Activated CD8-positive, alpha-beta T cell treated with anti-CD3 and anti-CD28 coated beads for 36 hours (primary cell): ENCODE measurements at places on chromosomes 4 and X. TPM values are rescaled to one million over a fixed set of nuclear protein-coding genes. Genes with fewer than 3 reads are reported as not detected.

DNA sequence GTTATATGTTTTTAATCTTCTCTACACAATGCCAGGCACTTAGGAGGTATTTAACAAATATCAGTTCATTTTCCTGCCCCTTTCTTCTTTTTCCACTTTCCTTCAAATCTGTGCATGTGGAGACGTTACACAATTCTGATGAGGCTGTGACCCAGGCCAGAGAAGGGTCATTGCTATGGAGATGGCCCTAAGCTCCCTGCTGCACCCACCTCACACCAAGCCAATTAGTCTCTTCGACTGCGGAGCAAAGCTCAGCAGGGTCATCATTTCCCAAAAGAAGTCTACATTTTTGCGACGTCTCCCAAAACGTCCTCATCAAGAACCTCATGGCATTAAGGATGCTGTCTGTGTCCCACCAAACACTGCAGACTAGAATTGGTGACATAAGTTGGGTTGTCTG, 28.9 kb upstream of the VEGFD start:
- no peaks in the 10 kb centered on the region for H3K36me3 ChIP-seq
- DNase-seq = no peak
- H3K27me3 ChIP-seq = peaks cover 2% of the 10 kb centered on the region
- no peak overlapping the region for H3K27ac ChIP-seq
- no peaks in the 10 kb centered on the region for H3K4me1 ChIP-seq

- H3K27ac ChIP-seq = no peak overlapping the region
- DNase-seq = no peak
- H3K4me1 ChIP-seq = peaks cover 12% of the 10 kb centered on the region
- no peak overlapping the region for H3K4me3 ChIP-seq
- H3K27me3 ChIP-seq = no peaks in the 10 kb centered on the region
- no peaks in the 10 kb centered on the region for H3K36me3 ChIP-seq
Measured at GRCh38 chr4:40448875-40449274, 113.7 kb downstream of the CHRNA9 start.

GRCh38 chrX:118530219-118530911, 34.8 kb downstream of the DOCK11 start:
- H3K27me3 ChIP-seq = no peaks in the 10 kb centered on the region
- DNase-seq = no peak
- peaks cover 66% of the 10 kb centered on the region for H3K4me1 ChIP-seq
- H3K36me3 ChIP-seq = peaks cover 17% of the 10 kb centered on the region
- H3K27ac ChIP-seq = peak overlapping the region; percentile 97

Gene NPNT
- not detected for total RNA-seq

DNA sequence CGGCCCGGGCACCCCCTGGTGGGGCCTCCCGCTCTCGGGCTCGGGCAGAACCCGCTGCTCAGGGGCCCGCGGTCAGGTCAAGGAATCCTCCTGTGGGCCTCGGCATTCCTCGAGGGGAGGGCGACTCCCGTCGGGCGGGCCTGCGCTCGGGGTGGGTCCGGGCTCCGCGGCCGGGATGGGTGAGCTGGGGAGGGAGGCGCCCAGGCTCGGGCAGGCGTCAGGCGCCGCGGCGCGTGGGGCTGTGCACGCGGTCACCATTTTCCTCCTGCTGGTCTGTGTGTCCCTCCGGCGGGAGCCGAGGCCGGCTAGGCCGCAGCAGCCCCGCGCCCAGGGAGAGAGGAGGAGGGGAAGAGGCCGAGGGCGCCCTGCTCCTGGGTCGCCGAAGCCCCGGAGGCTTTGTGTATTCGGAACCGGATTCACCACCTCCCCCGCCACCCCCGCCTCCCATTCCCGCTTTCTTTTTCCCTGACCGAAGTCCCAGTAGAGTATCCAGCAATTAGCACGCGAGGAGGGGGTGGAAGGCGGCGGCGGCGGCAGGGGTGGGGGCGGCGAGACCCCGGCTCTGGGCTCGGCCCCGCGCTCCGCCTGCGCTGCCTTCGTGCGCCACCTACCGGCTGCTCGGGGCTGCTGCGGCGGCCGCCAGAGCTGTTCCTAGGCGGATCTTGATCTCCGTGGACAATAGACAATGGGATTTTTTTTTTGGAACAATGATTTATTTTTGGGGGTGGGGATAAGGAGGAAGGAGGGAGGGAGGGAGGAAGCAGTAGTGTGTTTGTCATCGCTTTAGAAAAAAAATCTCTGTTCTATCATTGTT, 99.0 kb upstream of the MAML3 start:
- no peaks in the 10 kb centered on the region for H3K36me3 ChIP-seq
- peak overlapping the region; percentile 29 for H3K4me3 ChIP-seq
- H3K4me1 ChIP-seq = peaks cover 25% of the 10 kb centered on the region
- peak; percentile 62 for DNase-seq
- H3K27ac ChIP-seq = no peak overlapping the region

Gene PNMA6F
- not detected for total RNA-seq

DNA sequence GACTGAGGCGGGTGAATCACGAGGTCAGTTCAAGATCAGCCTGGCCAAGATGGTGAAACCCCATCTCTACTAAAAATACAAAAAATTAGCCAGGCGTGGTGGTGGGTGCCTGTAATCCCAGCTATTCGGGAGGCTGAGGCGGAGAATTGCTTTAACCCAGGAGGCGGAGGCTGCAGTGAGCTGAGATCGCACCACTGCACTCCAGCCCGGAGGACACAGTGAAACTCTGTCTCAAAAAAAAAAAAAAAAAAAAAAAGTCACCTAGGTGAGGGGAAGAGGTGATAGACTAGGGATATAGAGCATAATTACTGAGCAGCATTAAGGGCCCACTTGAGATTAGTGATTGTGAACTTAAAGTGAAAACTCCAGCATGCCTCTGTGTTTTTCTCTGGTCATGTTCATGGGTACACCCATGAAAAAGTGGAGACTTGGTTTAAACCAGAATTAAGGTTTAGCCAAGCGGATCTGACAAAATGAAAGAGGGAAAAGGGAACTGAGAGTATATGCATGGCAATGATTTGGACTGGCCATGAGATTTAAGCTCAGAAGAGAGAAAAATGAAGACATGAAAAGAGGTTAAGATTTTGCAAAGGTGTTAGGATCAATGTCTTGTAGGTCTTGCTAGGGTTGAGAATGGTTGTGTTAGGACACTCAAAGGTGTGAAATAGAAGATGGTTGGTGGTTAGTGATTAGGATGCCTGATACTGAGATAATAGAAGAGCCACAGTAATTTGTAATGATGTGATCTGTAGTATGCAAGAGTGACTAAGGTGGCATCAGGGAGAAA, 105.0 kb downstream of the RAB28 start:
- DNase-seq = no peak
- no peak overlapping the region for H3K27ac ChIP-seq
- peaks cover 2% of the 10 kb centered on the region for H3K36me3 ChIP-seq
- no peaks in the 10 kb centered on the region for H3K27me3 ChIP-seq
- H3K4me1 ChIP-seq = no peaks in the 10 kb centered on the region

DNA sequence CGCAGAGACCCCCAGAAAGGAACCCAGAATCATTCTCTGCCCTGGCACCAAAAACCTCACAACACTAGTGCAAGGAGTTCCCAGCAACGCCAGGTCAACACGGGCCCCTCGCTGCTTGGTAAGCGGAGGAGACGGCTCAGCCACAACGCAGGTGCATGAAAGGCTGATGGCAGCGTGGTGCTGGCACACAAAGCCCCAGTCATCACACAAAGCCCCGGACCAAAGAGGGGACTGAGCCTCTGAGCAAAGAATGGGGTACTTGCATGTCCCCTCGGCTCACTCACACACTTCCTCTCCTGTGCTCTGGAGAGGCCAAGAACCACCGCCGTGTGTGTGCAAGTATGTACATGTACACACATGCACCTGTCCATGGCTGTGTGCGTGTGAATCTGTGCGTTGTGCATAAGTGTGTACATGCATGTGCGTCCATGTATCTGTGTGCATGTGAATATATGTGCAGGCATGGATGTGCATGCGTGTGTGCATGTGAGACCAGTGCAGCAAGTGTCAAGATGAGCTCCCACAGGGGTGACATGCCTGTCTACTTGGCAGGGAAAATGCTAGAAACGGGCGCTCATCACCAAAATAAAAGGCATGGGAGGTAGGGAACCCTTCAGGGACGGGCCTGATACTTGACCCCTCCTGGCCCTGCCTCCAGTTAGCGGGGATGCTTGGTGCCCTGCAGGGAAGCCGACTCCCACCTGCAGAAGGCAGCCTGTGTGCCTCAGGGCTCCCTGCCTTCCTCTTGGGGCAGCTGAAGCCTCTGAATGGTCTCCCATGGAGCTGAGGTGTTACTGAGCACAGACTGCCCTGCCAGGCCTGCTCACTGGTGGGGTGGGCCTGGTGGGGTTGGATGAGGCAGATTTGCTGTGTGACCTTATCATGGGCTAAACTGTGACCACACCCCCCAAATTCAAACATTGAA, 60.4 kb downstream of the ZFYVE28 start:
- H3K27me3 ChIP-seq = no peaks in the 10 kb centered on the region
- no peaks in the 10 kb centered on the region for H3K36me3 ChIP-seq
- H3K4me3 ChIP-seq = no peak overlapping the region
- H3K4me1 ChIP-seq = peaks cover 8% of the 10 kb centered on the region
- no peak overlapping the region for H3K27ac ChIP-seq

- H3K27me3 ChIP-seq = peaks cover 34% of the 10 kb centered on the region
- peaks cover 4% of the 10 kb centered on the region for H3K4me1 ChIP-seq
- H3K27ac ChIP-seq = no peak overlapping the region
- no peaks in the 10 kb centered on the region for H3K36me3 ChIP-seq
- H3K4me3 ChIP-seq = no peak overlapping the region
Measured at GRCh38 chrX:72128881-72129280, 2.8 kb downstream of the RTL5 start.

DNA sequence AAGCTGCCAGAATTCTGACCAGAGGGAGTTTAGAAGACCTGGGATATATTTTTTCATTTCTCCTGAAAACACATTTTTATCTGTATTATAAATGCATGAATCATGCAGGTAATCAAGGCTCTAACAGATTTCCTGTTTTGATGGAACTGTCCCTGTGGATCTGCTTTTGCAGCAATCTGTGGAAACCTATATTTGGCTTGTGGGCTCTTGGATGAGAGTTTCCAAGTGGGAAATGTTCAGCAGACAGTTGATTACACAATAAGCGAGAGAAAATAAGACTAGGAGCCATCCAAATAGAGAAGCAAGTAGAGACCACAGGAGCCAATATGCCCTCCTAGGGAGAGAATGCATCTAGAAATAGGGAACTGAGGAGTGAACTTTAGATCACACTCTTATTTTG, 105.0 kb downstream of the NDST3 start:
- no peaks in the 10 kb centered on the region for H3K4me1 ChIP-seq
- H3K27ac ChIP-seq = no peak overlapping the region
- H3K27me3 ChIP-seq = no peaks in the 10 kb centered on the region

Gene NWD2
- not detected for total RNA-seq

GRCh38 chr4:29043411-29043810, 1676.8 kb upstream of the PCDH7 start:
- H3K36me3 ChIP-seq = no peaks in the 10 kb centered on the region
- no peak for DNase-seq
- no peak overlapping the region for H3K4me3 ChIP-seq
- no peaks in the 10 kb centered on the region for H3K27me3 ChIP-seq
- H3K27ac ChIP-seq = no peak overlapping the region

DNA sequence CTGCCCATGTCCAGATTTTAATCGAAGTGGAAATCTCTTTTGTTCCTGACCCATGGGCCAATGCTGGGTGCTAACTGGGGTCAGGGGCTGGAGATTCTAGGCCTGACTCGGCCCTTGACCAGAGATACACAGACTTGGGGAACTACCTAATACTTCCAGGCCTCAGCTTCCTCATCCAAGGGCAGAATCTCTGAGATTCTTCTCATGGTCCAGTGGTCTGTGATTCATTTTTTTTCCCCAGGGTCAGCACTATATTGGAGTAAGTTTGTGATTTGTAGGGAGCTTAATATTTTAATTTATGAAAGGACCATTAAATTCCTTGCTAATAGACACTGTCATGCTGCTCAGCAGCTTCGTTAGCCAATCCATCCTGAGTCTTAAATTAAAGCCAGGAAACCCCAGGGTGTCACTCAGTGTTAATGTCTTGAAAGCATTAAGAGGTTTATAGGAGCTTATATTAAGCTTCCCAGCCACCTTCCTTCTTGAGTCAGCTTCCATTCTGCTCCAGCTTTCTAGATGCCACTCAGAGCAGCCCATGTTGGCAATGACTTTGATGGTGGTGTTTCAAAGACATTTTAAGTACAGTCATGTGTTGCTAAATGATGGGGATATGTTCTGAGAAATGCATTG, 27.0 kb upstream of the PROM1 start:
- no peaks in the 10 kb centered on the region for H3K36me3 ChIP-seq
- no peak overlapping the region for H3K27ac ChIP-seq
- DNase-seq = no peak
- H3K27me3 ChIP-seq = peaks cover 7% of the 10 kb centered on the region
- no peak overlapping the region for H3K4me3 ChIP-seq

DNA sequence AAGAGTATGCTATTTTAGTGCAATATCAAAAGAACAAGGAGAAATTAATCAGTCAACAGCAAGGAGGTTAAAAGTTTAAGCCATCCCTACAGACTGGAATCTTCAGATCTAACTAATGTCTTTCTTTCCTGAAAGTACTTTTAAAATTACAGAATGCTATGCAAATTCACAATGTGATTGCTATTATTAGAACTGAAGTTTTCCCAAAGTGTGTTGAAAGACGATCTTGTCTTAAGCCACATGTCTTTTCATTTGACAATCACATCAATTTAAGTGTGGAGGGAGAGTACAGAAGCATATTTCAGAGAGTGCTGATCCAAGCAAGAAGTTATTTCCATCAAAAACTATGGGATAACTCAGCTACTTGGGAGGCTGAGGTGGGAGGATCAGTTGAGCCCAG, 64.7 kb upstream of the TNIP3 start:
- no peaks in the 10 kb centered on the region for H3K27me3 ChIP-seq
- no peaks in the 10 kb centered on the region for H3K36me3 ChIP-seq
- no peak overlapping the region for H3K27ac ChIP-seq
- DNase-seq = no peak

GRCh38 chr4:22315628-22316027, 200.2 kb downstream of the ADGRA3 start:
- H3K27ac ChIP-seq = no peak overlapping the region
- peak; percentile 2 for DNase-seq
- H3K36me3 ChIP-seq = no peaks in the 10 kb centered on the region
- no peak overlapping the region for H3K4me3 ChIP-seq

GRCh38 chr4:10662937-10663336, 21.6 kb downstream of the CLNK start:
- H3K36me3 ChIP-seq = no peaks in the 10 kb centered on the region
- peaks cover 1% of the 10 kb centered on the region for H3K27me3 ChIP-seq
- H3K4me3 ChIP-seq = no peak overlapping the region
- H3K27ac ChIP-seq = no peak overlapping the region
- peaks cover 4% of the 10 kb centered on the region for H3K4me1 ChIP-seq
- no peak for DNase-seq

DNA sequence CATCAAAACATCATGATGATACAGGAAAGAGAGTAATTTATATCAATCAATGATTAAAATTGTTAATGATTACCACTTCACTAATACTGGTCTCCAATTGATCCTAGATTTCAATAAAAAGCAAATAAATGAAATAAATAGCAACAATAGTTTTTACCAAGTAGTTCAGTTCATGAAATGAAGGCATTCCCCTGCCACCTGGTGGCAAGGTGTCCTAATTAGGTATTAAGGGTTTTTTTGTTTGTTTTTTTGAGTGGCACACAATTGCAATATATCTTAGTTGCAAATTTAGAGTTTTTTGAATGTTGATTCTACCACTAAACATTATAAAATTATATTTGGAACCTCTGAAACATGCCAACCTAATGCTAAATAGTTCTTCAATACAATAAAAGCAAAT, 157.4 kb upstream of the PDE5A start:
- no peak overlapping the region for H3K4me3 ChIP-seq
- H3K4me1 ChIP-seq = no peaks in the 10 kb centered on the region
- H3K27me3 ChIP-seq = peaks cover 2% of the 10 kb centered on the region
